ENCODE measurements at places on chromosomes 4 and X. TPM values are rescaled to one million over a fixed set of nuclear protein-coding genes. Genes with fewer than 3 reads are reported as not detected.

DNA sequence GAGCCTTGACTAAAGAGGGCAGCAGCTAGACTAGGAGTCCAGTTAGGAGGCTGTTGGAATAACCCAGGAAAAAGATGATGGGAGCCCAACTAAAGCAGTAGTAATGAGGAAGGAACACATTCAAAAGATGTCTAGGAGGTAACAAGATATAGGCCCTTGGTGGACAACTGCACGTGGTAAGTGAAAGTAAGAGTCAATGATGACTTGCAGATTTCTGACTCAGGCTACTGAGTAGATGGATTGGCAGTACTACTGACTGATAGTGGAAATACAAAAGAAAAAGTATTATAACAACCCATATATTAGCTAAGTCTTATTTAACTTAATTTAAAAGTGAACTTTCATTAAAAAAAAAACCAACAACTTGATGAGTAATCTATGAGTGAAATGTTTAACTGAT, 74.0 kb downstream of the PAK3 start:
- no peak for DNase-seq

The DIPK2B gene
- total RNA-seq, result not detected

DNA sequence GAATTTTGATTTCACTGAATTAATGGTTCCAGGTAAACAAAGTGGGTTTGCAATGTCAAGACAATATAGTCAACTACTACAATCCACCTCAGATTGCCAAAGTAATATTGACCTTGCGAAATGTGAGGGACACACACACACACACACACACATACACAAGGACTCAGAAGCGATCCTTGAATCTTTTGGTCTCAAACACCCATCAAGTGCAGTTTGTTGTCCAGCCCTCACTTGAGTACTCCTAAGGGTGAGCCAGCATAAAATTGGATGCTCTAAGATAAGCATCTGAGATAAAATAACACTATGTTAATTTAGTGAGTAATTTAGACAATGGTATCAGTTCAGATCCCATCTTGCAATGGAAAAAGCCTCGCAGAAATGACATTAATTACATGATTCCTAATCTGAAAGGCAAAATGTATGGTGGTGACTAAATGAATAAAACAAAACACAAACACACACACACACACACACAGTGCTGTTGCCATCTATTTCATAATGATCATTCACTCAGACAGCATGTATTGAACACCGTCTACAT, 102.5 kb downstream of the RASL11B start:
- no peak for DNase-seq

DNA sequence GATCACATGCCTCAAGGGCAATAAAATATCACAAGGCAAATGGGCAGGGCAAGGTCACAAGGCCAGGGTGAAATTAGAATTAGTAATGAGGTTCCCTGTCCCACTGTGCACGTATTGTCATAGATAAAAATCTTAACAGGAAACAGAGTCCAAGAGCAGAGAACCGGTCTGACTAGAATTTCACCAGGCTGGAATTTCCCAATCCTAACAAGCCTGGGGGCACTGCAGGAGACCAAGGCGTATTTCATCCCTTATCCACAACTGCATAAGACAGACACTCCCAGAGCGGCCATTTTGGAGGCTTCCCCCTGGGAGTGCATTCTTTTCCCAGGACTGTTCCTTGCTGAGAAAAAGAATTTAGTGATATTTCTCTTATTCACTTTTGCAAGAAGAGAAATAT, 25.9 kb upstream of the PRDM5 start:
- no peak for DNase-seq

- DNase-seq, result no peak
Measured at GRCh38 chr4:15343000-15343399, 84.8 kb upstream of the C1QTNF7 start.

DNA sequence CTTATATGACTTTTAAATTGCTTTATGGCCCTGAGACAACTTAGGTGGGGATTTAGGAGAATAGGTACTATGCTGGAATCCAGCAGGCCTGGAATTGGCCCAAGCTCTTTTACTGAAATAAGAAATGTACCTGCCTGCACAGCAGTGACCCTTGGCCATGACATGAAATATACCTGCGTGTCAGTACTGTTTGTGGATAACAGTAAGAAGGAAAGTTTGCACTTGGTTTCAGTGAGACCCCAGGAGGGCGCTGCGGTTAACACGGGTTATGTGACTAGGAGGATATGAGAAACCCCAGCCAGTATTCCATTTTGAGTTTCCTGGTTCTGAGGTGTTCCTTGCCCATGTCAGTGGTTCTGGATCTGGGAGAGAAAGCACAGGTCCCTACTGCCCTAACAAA, 5.3 kb downstream of the MTM1 start:
- peak; percentile 71 for DNase-seq

The POU3F4 gene
- total RNA-seq, result not detected

GRCh38 chr4:184648313-184649025, 778 bp downstream of the CASP3 start:
- DNase-seq, result peak; percentile 70

DNA sequence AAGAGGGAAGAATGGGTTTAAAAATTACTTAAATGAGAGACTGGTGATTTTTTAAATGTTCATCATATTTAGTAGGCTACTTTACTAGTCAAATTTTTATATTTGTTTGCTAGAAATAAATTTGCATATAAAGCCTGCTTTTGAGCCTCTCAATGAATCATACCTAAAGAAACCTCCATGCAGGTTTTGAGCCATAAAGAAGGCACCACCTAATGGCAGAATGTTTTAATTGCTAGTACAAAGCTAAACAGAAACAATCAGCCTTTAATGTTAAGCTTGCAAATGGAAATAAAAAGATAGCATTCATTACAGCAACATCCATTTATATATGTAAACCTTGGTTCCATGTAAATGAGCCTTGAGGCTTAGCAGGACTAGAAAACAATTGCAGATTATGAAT, 989.7 kb downstream of the CCSER1 start:
- no peak for DNase-seq

DNA sequence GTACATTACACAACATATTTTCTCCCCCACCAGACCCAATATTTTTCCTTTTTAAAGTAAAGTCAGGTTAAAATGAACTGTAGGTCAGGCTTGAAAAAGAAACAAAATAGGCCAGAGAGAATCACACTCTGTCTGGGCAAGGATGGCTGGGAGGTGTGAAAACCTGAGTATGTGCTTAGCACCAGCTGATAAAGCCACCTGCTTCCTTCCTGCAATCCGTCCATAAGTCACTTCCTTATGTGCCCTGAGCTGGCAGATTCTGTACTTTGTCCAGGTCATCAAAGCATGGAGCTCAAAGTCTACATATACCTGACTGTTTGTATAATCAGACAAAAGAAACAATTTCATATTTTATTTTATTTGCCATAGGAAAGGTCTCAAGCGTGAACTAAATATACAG, 37.7 kb downstream of the ANTXR2 start:
- peak; percentile 66 for DNase-seq

DNA sequence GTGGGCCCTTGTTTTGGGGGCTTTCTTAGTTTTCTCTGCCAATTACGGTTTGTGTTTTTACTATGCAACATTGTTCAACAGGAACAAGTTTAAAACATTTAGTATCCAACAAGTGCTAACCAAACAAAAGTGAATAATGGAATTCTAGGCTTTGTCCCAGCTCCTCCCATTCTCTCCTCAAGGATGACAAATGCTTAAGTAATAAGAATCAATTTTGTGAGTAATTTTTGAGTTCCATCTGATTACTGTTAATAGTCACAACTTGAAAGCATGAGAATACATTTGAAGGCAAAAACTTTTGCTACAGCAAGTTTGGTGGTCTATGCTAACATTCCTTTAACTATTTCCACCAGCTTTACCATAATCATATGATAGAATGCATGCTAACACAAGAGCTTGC, 78.1 kb upstream of the HPGD start:
- no peak for DNase-seq

DNA sequence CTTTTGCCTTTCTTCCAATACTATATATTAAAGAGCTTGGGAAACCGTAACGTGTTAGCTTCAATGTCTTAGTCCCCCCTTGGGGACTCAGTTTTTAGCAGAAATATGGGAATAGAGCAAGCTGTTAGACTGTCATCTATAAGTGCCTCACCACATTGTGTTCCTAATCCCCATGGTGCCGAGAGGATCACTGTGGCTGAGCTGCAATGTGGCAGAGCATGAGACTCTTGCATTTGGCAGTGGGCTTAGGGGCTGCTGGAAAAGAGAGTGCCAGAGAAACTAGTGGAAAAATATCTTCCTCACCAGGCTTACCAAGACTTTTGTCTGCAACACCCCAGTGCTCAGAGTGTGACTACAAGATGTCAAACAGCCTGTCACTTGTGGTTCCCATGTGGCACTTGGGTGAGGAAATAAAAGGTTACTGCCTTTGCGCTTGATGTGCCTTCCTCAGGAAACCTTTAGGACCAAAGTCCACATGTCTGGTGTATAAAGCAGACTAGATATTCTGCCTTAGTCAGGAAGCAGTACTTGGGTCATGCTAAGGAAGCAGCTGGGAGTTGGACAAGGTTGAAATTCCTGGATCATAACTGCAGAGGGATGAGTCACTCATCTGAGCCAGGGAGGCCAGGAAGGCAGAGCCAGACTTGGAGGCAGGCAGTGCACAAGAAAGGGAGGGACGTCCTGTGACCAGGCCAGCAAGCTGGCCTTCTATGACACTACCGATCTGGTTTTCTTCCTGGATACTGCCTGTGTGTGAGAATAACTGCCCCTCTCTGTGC, 9.7 kb upstream of the MAGEA4 start:
- no peak for DNase-seq

DNA sequence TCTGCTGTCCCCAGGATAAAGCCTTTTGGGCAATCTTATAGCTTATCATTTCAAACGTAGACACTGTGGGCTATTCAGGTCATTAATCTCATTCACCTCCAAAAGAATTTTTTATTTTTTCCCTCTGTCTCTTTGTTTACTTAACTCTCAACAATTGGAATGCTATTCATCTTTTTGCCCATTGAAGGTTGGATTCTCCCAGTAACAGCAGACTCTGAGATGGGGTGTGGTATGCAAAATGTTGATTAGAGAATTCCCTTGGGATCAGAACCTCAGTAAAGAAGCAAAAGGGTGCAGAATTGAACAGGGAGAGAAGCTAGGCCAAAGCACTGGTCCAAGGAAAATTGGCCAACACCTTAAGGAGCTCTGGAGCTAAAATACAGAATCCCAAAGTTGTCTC, 60.4 kb downstream of the CAMK2D start:
- DNase-seq, result no peak

DNA sequence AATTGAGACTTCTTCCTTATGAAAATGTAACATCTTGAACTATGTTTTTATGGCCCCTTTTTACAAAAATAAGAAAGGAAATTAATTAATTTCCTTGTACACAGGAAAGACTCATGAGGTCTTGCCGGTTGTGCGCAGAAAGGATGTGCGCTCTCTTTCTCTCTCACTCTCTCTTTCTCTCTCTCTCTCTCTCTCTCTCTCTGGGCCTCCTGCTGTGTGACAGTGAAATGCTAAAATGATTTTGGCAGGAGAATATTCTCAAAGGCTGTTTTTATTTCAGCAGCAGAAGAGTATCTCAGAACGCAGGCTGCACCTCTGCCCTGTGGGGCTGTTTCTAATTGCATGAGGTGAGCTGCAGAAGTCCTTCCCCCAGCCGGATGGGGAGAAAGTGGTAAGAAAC, 349.0 kb downstream of the MID1IP1 start:
- DNase-seq, result no peak

DNA sequence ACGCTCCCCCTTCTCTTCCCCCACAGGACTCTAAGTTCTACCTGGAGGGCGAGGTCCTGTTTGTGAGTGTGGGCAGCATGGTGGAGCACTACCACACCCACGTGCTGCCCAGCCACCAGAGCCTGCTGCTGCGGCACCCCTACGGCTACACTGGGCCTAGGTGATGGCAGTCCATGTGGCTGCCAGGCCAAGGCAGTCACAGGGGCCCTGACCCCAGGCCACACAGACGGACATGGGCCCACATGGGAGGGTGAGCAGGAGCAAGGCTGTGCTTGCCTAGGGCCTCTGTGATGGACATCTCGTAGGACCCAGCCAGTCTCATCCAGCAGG, 10.0 kb upstream of the ADD1 start:
- DNase-seq, result no peak

DNA sequence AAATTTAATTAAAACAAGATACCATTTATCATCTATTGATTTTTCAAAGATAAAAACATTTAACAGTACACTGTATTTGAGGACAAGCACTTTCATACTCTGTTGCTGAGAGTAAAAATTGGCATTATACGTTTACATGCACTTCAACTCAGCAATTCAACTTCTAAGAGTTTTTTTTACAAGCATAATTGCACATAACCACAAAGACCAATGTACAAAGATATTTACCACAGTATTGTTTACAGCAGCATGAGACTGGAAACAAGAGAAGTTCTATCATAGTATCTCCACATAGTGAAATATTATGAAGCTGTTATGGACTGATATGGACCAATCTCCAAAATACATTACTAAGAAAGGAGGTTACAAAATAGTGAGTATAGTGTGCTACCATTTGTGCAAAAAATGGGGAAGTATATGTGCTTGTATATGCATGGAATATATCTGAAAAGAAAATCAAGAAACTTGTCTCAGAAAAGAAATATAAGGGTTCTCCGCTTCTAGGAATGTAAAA, 10.9 kb downstream of the GAB3 start:
- DNase-seq, result no peak

DNA sequence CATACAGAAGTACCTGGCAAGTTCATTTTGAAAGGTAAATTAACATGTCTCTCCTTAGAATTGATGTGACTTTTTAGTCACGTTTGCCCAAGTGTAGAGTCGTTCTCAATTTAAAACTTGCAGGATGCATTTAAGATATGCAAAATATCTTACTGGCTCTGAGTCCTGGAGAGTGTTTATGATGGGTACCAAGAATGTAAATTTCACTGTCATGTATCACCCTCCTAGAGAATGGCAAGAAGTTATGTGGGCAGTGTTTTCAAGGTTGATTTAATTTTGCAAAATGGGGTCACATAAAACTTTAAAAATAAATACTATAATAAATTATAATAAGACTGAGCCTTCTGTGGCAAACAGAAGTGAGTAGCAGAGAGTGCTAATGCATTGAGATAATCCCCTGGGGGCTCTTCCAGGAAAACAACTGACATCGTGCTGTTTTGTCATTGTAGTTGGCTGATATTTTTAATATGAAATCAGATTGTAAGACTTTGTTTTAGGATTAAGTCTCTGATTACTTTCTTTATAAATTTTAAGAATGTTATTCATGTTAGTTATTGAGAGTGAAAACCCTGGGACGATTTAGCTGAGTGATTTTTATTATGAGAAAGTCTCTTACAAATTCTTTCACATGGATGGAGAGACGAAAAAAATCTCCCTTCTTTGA, 103.0 kb downstream of the AFF1 start:
- DNase-seq, result no peak

The TEX13C gene
- total RNA-seq, result not detected

GRCh38 chrX:43269201-43269600, 386.9 kb upstream of the MAOA start:
- no peak for DNase-seq

The PSAPL1 gene
- not detected for total RNA-seq

The SMIM10L2A gene
- total RNA-seq, result not detected

The SPANXD gene
- not detected for total RNA-seq

- DNase-seq, result no peak
Measured at GRCh38 chr4:77196866-77197265, 39.9 kb downstream of the CCNG2 start.

GRCh38 chrX:109199726-109200125, 282.2 kb downstream of the GUCY2F start:
- no peak for DNase-seq

The F9 gene
- total RNA-seq, result not detected

Measured in natural killer cell treated with Interleukin-12 subunit alpha and Interleukin-12 subunit beta and Interleukin-15 and Interleukin-18, amount 100 ng/mL, for 72 hours (primary cell).